Astrocyte (in vitro differentiated cells and primary cell): ENCODE measurements at places on chromosomes 5 and 9. TPM values are rescaled to one million over a fixed set of nuclear protein-coding genes. Genes with fewer than 3 reads are reported as not detected.

GRCh38 chr5:165495829-165496380, 1990.5 kb downstream of the MAT2B start:
- peak; percentile 36 for DNase-seq

- no peak for DNase-seq
Measured at GRCh38 chr5:77080905-77081304, 6.2 kb downstream of the ZBED3 start.

DNA sequence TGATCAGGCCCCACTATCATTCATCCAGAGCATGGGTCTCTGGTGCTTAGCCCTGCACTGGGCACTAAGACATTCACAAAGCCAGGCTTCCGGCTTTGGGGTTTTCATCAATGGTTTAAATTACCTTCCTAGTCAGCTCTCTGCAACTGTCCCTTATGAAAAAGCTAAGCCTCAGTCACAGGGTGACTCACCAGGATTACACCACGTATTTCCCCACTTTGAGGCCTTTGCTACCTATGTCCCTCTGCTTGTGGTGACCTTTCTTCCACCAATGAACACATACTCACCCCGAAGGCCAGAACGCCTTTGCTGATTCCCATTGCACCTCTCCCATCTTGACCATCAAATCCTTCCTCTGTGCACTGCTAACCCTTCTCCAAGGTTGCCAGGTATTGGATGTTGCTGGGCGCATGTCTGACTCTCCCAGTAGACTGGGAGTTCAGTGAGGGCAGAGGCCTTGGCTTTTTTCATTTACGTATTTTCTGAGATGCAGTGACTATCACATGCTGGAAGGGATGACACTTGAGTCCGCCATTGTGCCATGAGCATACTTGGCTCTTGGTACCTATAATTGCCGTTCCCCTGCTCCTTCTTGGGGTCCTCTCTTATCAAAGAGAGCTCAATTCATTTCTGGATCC, 58.7 kb upstream of the TNFSF8 start:
- DNase-seq = no peak

LCN12 gene
- not detected in 2 replicates for total RNA-seq

ALDOB gene
- not detected in 2 replicates for total RNA-seq
